ENCODE measurements at places on chromosomes 11 and 22. TPM values are rescaled to one million over a fixed set of nuclear protein-coding genes. Genes with fewer than 3 reads are reported as not detected.
A peak's percentile ranks its signal among the peaks of the same experiment; 100 is the strongest.

The FGF3 gene
- not detected for total RNA-seq

GRCh38 chr11:69422645-69423044, 58.8 kb upstream of the LINC01488 start:
- DNase-seq: no peak

The EIF1AD gene
- 45.8 TPM for total RNA-seq

GRCh38 chr11:10050561-10050960, 243.5 kb downstream of the SBF2 start:
- peak; percentile 32 for DNase-seq

DNA sequence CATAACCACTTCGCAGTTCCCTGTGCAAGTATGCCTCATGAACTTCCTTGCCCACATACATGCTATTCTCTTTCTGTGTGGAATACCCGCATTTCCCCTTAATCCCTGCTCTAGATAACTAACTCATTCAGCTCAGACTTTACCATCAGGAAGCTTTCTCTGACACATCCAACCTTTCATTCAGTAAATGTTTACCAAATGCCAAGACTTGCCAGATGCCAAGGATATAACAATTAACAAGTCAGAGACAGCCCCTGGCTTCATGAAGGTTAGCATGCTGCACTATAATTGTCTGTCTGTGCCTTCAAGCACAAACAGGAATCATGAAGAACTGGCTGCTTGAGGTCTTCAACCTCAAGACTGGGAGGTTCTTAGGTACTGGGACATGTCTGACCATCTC, 71.2 kb upstream of the GDPD4 start:
- DNase-seq: no peak

- no peak for DNase-seq
These were observed 878.6 kb upstream of the CCDC90B start for GRCh38 chr11:84164728-84165127.

The LMF2 gene
- 36.7 TPM for total RNA-seq

GRCh38 chr11:127137771-127138280, 137.3 kb upstream of the KIRREL3 start:
- no peak for DNase-seq

GRCh38 chr11:9756461-9756860, 92.6 kb downstream of the SWAP70 start:
- no peak for DNase-seq

GRCh38 chr11:77449060-77449521, 24.8 kb downstream of the PAK1 start:
- DNase-seq: no peak

GRCh38 chr11:6631361-6631890, 12.2 kb upstream of the TPP1 start:
- no peak for DNase-seq

DNA sequence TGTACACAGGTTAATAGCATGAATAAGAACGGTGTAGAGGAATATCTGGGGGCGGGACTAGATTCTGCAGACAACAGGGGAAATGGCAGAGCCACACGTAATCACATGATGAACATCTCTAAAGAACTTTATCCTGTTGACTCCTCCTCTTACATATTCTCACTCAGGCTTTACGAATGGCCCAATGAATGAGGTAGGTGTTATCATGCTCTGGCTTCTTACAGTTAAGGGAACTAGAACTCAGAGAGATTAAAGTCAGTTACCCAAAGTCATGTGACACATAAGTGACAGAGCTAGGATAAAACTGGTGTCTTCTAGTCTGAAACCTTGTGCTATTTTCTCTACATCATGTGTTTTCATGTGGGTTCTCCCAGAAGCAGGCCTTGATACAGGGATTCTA, 49.0 kb upstream of the BMAL1 start:
- DNase-seq: no peak

DNA sequence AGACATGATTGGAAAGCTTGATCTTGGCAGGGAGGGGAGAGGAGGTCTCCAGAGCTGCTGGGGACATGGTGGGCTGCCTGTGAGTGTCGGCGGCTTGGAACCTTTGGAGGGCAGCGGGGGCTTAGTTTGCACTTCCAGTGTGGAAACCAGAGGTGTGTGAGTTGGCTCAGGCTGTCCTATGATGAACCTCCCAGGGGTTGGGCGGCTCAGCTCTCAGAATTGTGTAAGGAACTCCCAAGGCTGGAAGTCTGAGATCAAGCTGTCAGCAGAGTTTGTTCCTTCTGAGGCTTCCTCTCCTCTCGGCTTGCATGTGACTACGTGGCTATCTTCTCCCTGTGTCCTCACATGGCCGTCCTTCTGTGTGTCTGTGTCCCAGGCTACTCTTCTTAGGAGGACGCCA, 87.9 kb upstream of the B3GAT1 start:
- DNase-seq: no peak

GRCh38 chr11:108370990-108371389, 96.3 kb downstream of the C11orf65 start:
- no peak for DNase-seq

The RTN4R gene
- 2.7 TPM for total RNA-seq

The DDIAS gene
- 19.3 TPM for total RNA-seq

Data from HT1080 (cell line).